Thymus (tissue), 14 donors: ENCODE measurements at places on chromosomes 5 and 9.

DNA sequence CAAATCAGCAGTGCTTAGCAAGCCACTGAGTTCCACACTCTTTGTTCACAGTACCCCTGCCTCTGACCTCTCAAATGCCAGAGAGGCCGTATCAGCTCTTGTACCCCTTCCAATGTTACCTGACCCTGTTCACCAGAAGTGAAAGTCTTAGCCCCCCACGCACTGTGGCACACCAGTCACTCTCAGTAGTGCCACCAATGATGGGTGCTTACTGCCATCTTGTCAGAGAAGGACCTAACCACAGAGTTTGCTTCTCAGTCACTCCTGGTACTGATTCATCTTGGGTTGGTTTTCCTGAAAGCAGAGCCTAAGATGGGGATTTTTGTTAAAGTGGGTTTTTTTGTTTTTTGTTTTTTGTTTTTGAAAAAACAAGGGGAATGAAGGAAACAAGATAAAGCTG is 28.8 kb upstream of the PANK3 start:
- DNase-seq = no peak

GRCh38 chr5:96509316-96509715 is 76.3 kb upstream of the PCSK1 start:
- DNase-seq = no peak

DNA sequence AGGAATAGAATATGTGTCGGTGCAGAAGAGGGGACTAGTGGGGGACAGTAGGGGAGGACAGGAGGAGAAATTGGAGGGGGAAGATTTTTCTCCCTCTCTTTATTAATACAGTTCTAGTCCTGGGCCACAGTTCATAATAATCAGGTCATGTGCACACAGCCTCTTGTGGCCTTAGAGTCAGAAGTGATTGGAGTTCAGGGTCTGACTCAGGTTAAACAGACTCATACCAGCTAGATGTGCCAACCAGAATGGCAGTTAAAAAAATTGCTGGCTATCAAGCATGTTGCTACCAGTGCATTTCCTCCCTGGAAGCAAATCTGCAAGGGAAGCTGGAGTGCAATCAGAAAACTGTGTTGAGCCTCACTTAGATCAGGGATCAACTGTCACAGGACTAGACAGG is 132.7 kb upstream of the MAP1B start:
- no peak for DNase-seq

GRCh38 chr5:169636477-169637084 is 494 bp upstream of the DOCK2 start:
- peak; percentile 20 for DNase-seq

DNA sequence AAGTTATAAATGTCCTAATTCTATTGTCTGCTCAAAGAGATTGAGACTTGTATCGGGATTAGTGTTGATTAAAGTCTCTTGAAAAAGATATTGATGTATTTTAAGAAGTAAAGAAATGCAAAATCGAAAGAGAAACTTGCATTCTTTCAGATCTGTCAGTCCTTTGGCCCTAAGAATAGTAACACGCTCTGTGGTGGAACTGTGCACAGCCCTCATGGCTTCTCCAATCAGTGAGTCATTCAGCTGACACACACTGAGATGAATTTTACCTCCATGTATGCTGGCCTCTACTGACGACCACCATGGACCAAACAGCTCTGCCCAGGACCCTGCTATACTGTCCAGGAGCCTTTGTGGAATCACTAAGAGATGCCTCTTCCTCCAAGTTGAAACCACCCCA is 232.4 kb downstream of the ESM1 start:
- DNase-seq = no peak

DNA sequence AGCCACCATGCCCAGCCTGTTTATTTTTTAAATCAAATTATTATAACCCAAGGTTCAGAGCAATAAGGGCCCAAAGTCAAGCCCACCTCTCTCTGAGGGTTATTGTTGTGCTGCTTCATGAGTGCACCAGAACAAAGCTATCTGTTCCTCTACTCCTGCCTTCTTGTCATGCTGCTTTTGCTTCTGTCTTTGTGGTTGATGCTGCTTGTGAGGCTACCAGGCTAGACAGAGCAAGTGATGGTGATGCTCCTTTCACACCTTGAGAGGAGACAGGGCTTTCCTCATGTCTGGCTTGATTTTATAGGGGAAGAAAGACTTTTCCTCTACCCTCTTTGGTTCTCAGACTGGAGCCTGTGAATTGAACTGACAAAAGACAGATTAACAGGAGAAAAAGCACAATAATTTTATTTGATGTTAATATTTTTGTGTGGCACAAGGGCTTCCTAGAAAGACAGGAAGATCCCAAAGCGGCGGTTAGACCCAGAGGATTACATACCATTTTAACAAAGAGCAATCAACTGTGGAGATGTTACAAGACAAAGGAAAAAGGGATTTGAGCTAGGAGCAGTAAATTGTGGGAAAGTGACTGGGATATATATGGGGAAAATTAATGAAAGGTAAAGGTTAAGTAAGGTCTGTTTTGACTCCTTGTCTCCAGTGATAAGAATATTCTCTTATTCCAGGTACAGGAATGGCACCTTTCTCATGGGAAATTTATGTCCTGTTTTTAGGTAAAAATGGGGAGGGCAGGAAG is 4.4 kb upstream of the CD180 start:
- DNase-seq = no peak

- no peak for DNase-seq
These were observed 234.2 kb upstream of the MEF2C start for GRCh38 chr5:89117124-89117644.

- DNase-seq = no peak
These were observed 480.9 kb upstream of the PAPPA start for GRCh38 chr9:115672477-115673316.

- DNase-seq = no peak
These were observed 62.8 kb downstream of the SV2C start for GRCh38 chr5:76145945-76146344.

- no peak for DNase-seq
These were observed 9.2 kb upstream of the PHYHD1 start for GRCh38 chr9:128911529-128912035.

- DNase-seq = no peak
These were observed 326.4 kb downstream of the TRIM32 start for GRCh38 chr9:117013440-117013995.

- DNase-seq = no peak
These were observed 72.7 kb upstream of the ORM1 start for GRCh38 chr9:114250235-114250568.

GRCh38 chr5:127770272-127770671 is 67.1 kb downstream of the CCDC192 start:
- DNase-seq = no peak

- DNase-seq = no peak
These were observed 141.7 kb downstream of the TARS1 start for GRCh38 chr5:33582417-33582816.

- DNase-seq = no peak
These were observed 92.3 kb downstream of the BOD1 start for GRCh38 chr5:173524136-173524535.

DNA sequence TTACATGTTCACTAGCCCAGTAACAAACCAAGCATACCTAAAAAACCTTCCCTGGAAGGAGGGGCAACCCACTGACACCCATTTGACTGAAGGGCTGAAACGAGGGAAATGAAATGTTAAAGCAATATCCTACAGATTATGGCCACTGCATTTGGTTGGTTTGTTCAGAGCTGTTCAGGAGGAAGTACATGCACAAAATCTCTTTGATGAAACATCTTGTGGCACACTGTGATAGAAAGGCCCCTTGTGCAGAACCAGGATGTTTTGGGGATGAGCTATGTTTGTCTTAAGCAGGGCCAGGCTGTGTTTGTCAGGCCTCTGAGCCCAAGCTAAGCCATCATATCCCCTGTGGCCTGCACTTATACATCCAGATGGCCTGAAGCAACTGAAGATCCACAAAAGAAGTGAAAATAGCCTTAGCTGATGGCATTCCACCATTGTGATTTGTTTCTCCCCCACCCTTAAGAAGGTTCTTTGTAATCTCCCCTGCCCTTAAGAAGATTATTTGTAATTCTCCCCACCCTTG is 467.3 kb upstream of the PIK3R1 start:
- DNase-seq = no peak

DNA sequence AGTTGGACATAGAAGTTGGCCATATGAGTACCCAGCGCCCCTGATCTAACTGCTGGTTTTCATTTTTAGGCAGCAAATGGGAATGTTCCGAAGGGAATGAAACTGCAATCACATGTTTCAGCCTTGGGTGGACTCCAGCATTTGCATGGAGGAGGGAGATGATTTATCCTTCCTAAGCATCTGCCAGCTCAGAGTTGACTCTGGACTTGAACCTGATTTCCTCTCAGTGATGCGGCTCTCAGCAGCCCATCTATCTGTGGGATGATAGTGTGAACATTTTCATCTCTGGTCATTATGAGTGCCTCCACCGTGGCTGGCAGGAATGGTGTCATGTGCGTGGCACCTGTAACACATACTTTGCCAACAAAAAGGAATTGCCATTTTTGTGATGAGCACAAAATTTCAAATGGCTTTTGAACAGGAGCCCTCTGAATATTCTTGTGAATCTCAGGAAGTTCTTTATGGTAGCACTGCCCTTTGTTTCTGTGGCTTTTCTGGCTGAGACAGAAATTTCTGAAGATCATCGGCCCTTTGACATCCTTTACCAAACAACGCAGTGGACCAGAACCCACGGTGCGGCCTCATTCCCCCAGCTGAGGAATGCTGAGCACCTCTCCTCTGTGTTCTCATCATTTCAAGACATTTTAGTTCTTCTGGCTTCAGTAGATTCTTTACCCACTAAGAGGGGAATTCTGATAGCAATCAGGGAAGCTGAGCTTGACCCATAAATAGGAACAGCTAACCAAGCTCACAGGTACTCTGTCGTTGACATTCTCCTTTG is 28.5 kb downstream of the FUBP3 start:
- no peak for DNase-seq

DNA sequence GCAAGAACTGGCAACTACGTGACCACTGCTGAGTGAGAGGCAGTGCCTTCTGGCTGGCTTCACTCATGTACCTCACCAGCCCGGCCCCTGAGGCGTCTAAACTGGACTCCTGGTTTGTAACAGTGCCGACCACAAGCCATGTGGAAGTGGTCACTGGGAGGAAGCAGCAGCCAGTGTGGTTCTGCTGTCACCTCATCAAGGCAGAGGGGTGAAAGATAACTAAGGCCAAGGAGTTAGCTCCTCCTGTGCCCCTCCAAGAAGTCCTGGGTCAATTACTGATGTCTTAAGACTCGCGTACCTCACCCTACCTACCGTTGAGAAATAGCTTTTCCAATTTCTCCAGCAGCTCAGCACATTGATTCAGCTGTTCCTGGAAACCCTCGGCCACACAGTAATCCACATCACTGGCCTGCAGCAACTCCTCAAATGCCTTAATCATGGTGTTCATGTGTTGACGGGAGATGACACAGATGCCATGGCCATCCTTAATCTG is 142.9 kb downstream of the CDK5RAP2 start:
- no peak for DNase-seq

DNA sequence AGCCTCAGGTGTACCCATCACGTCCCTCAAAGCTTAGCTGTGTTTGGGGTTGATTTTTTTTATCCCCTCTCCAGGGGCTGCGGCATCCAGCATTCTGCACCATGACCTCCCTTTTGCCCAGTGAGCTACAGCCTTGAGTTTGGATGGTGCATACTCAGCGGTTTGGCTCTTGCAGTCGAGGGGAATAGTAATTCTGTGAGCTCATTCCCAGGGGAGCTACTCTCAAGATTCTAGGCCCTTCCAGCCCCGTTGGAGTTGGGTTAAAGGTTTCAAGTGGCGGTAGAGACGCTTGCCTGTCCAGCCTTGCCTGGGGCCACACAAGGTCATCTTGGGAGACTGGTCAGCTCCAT is 102.2 kb upstream of the SPRY4 start:
- DNase-seq = no peak

DNA sequence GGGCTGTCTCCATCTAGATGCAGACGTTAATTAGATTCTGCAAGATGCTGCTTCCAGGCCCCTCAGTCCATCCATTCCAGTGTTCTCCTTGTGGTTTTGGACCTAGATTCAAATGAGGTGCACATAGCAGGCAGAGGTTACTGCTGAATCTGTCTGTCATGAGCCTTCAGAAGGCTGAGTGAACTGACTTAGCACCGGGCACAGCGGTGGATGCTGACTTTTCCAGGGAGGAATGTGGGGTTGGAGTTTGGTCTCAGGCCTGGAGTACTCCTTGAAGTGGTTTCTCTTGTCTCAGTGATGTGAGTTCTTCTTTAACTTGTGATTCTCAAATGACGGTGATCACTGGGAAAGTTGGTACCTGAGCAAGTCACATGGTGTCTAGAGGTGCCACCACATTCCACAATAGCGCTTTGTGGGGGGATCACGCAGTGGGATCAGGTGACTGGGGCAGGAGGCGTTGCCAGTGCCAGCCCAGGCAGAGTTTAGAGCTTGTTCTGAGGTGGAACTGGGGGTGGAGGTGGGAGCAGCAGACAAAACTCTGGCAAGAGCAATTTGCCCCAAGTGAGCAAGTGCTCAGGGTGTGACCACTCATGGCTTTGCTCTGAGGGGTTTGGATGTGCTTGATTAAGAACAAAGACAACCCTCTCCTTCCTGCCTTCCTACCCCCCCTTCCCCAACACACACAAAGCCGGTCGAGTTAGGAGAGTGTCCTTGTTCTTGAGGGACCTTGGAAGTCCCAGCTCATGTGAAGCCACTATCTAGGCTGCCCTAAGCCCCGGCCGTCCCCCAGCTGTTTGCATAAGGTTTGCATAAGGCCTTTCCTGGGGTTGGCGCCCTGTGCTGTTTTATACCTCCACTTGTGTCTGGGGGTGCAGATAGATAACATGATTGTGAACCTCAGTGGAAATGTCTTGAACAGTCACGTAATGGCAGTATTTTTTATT is 25.1 kb downstream of the JADE2 start:
- DNase-seq = no peak

DNA sequence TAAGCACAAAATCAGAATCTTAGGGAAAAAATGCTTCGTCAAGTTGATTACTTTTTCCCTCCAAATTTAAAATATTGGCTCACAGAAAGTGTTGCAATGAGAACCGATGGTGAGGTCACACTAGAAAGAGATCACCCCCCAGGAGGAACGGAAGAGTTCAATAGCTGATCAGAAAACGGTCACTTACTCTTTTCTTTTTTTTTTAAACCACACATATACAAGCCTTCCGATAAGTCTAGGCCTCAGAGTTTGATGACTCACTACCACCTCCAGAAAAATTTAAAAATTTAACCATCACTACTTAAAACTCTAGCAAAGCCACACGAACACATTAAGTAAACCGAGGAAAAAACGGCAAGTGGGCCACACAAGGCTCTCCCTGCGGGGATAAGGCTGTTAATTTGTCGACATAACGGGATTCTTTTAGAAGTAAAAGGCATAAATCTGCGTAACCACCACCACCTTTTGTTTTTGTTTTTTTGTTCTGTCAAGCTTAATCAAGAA is 1.2 kb downstream of the SURF4 start:
- DNase-seq = no peak

- DNase-seq = no peak
These were observed 10.0 kb downstream of the BSPRY start for GRCh38 chr9:113359385-113359784.

- DNase-seq = no peak
These were observed 163.3 kb upstream of the HMHB1 start for GRCh38 chr5:143648696-143649095.

DNA sequence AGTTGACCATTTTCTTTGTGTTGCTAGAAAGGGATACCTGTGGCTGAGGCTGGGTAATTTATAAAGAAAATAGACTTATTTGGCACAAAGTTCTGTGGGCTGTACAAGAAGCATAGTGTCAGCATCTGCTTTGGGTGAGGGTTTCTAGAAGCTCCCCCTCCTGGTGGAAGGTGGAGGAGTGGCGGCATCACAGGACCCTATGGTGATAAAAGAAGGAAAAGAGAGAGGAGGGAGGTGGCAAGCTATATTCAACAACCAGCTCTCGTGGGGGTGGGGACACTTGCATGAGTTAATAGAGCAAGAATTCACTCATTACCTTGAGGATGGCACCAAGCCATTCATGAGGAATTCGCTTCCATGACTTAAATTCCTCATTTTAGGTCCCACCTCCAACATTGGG is 2041.4 kb upstream of the CDH9 start:
- DNase-seq = no peak
